SJSA1 (cell line): ENCODE measurements at places on chromosomes 12 and 14. TPM values are rescaled to one million over a fixed set of nuclear protein-coding genes. Genes with fewer than 3 reads are reported as not detected.

- peaks cover 2% of the 10 kb centered on the region; the same call in 1 of the 2 replicates for H3K36me3 ChIP-seq
- DNase-seq = peak; percentile 35
- no peak overlapping the region for H3K4me3 ChIP-seq
These were observed 75.5 kb downstream of the BORCS5 start for GRCh38 chr12:12432364-12432763.

- no peaks in the 10 kb centered on the region for H3K27me3 ChIP-seq
- H3K36me3 ChIP-seq = peaks cover 57% of the 10 kb centered on the region
- H3K4me3 ChIP-seq = no peak overlapping the region
- no peak for DNase-seq
These were observed 138.0 kb downstream of the ANO6 start for GRCh38 chr12:45353944-45354343.

DNA sequence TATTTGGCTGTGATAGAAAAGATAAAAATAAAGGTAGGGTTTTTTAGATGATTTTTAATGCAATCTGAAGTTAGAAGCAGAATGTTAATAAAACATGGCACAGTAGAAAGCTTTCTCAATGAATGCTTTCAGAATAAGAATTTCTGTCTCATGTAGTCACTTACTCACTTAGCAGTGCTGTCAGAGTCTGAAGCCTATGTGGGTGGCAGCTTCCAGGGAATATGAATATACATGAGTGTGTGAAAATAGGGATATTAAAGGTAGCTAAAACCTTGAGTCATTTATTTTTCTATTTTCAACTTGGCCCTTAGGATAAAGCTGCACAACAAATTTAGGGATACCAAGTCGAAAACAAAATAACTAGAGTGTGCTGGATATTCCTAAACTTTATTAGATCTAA lies 427.9 kb downstream of the AEBP2 start:
- H3K36me3 ChIP-seq = no peaks in the 10 kb centered on the region
- no peak overlapping the region for H3K27ac ChIP-seq
- no peak overlapping the region for H3K4me3 ChIP-seq

DNA sequence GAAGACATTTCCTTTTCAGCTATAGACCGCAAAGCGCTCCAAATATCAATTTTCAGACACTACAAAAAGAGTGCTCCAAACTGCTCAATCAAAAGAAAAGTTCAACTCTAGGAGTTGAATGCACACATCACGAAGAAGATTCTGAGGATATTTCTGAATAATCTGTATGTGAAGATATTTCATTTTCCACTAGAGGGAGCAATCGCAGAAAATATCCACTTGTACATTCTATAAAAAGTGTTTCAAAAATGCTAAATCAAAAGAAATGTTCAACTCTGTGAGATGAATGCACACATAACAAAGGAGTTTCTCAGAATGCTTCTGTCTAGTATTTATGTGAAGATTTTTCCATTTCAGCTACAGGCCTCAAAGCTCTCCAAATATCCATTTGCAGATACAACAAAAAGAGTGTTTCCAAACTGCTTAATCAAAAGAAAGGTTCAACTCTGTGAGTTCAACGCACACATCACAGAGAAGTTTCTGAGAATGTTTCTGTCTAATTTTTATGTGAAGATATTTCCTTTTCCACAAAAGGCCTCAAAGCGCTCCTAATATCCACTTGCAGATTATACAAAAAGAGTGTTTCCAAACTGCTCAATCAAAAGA lies 643.8 kb upstream of the ALG10B start:
- no peaks in the 10 kb centered on the region for H3K27me3 ChIP-seq
- H3K4me3 ChIP-seq = no peak overlapping the region
- H3K4me1 ChIP-seq = no peaks in the 10 kb centered on the region

DNA sequence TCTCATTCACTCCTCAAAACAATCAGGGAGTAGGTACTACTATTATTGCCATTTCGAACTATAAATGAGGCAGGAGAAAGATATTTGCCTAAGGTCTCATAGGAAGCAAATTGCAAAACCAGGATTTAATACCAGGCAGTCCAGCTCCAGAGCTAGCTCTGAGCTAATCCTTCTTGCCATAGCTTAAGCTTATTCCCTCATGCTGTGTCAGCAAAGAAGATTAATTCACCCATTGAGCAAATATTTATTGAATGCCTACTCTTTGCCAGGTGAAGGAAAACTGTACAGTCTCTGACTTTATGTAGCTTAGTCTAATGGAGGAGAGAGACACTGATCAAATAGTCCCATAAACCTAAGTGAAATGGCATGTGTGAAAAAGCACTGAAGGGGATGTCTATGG lies 19.5 kb downstream of the KCNA5 start:
- no peak overlapping the region for H3K4me3 ChIP-seq
- H3K27ac ChIP-seq = no peak overlapping the region
- no peaks in the 10 kb centered on the region for H3K4me1 ChIP-seq

GRCh38 chr12:124814741-124815613 lies 48.7 kb downstream of the SCARB1 start:
- no peak overlapping the region for H3K4me3 ChIP-seq
- no peak for DNase-seq
- no peaks in the 10 kb centered on the region for H3K27me3 ChIP-seq
- H3K36me3 ChIP-seq = no peaks in the 10 kb centered on the region

GRCh38 chr12:72872996-72873395 lies 600.8 kb downstream of the TRHDE start:
- no peak overlapping the region for H3K4me3 ChIP-seq
- no peaks in the 10 kb centered on the region for H3K36me3 ChIP-seq
- H3K27me3 ChIP-seq = no peaks in the 10 kb centered on the region

GOLGA3 gene
- total RNA-seq = 52.8 and 71.1 TPM in 2 replicates
